Central memory CD4-positive, alpha-beta T cell (primary cell): ENCODE measurements at places on chromosomes 6 and 20.

GRCh38 chr6:31479933-31480535 lies 17.9 kb upstream of the MICB start:
- no peak for DNase-seq

DNA sequence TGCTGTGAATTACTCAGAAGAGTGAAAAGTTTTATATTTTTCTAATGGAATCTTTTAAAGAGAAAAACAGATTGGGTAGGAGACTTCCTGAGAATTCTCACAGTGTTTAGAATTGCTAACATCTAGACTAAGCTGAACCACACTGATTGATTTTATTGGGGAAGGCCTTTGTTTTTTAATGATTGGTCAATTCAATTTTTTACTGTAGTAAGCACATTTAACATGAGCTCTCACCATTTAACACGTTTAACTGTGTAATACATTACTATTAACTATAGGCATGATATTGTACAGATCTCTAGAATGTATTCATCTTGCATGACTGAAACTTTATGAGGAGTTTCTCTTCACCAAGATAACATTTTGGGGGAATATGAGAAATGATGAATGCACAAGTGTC lies 987.3 kb downstream of the PHF3 start:
- no peak for DNase-seq

DNA sequence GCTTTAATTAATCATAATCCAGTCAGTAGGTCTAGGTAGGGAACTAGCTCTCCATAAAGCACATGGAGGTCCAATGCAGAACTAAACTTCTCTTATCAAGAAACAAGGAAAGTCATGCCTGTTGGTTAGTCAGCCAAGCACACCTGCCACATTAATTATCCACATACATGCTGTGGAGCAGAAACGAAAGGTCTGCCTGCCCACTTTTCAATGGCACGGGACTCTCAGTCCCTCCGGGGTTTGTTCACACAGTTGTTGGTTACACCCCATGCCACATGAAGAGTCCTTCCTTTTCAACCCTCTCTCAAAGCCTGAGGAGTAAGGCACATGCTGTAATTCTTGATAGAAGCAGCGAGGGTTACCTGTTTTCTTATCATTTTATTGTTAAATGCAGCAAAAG lies 1096.4 kb upstream of the MAP3K7 start:
- no peak for DNase-seq

DNA sequence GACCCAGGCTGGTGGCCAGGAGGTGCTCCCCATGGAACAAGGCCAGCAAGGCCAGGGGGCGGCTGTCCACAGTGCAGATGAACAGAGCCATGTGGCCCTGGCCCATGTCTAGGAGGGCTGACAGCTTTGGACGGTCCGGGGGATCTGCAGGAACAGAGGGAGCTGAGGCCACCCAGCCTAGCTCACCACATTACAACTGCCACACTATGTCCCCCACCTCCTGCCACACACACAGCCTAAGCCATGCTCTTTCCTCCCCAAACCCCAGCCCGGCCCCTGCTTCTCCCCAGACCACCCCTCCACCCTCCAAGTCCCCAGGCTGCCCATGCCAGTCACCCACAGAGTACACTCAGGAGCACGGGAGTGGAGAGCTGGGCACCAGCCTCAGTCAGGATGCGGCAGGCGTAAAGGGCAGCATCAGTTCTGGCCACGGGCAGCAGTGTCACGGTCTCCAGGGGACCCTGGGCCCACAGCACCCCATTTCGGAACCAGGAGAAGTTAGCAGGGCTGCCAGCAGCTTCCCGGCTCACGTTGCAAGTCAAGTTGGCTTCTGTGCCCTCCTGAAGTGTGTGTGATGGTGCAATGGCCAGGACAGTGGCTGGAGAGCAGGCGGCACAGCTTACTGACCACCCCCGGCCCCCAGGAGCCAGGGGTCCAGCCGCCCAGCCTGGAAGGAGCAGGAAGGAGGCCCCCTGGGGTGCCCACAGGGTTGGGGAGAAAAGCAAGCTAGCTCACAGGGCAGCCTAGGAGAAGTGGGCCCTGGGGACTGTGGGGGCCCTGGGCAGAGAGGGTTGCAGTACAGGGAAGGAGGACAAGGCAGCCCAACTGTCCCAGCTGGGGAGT lies 15.2 kb upstream of the ADAM33 start:
- no peak for DNase-seq

DNA sequence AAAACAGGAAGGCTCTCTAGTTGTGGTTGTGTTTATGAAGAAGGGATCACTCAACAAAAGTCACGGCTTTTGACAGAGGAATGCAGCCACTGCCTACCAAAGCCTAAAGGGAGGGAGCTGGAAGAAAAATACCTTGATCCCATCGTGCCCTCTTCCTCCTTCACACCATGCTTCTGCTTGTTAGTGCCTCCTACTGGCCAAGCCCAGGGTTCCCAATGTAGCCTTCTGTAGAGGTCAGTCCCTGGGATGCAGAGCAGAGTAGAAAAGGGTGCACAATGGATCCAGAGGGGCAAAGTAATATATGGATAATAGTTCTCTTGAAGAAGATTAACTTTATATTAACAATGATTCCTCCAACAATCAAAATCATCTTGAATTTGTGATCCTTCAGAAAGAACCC lies 293.5 kb upstream of the FERMT1 start:
- no peak for DNase-seq

DNA sequence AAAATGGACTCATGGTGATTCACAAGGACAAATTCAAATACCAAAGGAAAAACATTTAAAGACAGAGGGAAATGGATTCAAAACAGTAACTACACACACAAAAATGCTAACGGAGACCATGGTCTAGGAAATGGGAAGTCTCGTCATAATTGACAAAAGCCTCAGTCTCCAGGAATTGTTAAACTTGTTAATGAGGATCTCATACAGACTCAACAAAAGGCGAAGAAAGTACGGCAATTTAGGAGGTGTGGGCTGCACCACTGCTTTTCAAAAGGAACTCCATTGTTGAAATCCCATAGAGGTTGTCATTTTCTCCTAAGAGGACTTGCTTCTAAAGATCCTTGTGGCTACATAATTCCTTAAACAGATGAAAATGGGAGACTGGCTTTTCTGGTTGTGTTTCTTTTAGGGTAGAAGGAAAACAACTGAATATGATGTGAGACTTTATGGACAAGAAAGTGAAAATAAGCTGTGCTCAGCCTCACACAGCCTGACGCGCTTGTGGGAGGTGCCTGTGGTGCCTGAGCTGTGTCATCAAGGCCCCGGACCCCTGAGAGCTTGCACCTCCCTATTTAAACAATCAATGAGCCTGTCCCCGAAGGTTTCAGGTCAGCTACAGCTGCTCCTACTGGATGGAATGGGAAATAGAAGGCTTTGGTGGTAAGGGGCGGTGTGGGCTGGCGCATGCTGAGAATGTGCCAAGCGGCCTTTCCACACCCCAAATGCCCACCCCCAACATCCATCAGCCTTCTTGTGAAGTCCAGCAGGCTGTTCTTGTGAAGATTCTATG lies 2.5 kb upstream of the CLDN20 start:
- no peak for DNase-seq

- no peak for DNase-seq
Observed at GRCh38 chr20:26276554-26277210, 580.0 kb upstream of the ZNF337 start.

GRCh38 chr20:62122654-62123449 lies 577 bp downstream of the LSM14B start:
- DNase-seq, result peak; percentile 31

- DNase-seq, result no peak
Observed at GRCh38 chr6:39361657-39362486, 39.4 kb upstream of the KCNK16 start.

- no peak for DNase-seq
Observed at GRCh38 chr6:104940238-104940892, 16.5 kb upstream of the LIN28B start.

DNA sequence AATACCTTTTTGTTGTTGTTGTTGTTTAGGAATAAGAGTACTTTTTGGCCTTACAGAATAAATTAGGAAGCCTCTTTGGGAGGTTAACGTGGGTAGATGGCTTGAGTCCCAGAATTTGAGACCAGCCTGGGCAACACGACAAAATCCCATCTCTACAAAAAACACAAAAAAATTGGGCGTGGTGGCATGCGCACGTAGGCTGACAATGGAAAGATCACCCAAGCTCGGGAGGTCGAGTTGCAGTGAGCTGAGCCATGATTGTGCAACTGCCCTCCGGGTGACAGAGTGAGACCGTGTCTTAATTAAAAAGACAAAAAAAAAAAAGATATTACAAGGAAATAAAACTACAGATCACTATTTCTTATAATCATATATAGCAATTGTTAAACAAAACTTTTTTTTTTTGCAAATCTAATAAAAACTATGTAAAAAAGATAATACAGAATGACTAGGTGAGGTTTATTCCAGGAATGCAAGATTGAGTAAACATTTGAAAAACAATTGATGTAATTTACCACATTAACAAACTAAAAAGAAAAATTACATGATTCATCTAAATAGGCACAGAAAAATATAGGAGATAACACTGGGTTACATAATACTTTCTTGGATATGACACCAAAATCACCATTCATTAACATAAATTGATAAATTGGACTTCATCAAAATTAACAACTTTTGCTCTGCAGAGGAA lies 43.6 kb upstream of the ASCC3 start:
- DNase-seq, result no peak

GRCh38 chr6:159832946-159833345 lies 32.9 kb downstream of the PNLDC1 start:
- DNase-seq, result no peak

DNA sequence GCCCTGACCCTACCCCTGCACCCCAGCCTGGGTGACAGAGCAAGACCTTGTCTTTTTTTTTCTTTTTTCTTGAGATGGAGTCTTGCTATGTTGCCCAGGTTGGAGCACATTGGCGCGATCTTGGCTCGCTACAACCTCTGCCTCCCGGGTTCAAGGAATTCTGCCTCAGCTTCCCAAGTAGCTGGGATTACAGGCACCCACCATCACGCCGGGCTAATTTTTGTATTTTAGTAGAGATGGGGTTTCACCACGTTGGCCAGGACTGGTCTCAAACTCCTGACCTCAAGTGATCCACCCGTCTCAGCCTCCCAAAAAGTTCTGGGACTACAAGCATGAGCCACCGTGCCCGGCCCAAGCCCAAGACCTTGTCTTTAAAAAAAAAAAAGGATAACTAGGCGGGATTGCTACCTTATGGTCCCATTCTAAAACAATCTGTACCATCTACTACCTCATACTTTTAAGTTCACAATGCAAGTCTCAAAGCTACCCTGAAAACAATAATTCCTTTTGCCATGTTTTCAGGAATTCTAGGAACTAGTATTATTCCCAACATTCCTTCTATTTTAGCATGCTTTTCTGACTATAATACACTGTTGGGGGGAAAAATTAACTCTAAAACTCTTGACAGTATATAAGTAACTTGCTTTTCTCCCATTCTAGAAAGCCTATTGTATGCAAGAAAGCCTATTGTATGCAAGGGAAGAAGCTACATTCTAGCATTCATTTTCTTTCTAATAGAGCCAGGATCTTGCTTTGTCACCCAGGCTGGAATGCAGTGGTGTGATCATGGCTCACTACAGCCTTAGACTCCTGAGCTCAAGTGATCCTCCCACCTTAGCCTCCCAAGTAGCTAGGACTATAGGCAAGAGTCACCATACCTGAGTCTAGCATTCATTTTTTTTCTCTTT lies 6.6 kb downstream of the TUBB start:
- DNase-seq, result no peak

GRCh38 chr20:51749674-51750036 lies 18.5 kb downstream of the ATP9A start:
- no peak for DNase-seq

DNA sequence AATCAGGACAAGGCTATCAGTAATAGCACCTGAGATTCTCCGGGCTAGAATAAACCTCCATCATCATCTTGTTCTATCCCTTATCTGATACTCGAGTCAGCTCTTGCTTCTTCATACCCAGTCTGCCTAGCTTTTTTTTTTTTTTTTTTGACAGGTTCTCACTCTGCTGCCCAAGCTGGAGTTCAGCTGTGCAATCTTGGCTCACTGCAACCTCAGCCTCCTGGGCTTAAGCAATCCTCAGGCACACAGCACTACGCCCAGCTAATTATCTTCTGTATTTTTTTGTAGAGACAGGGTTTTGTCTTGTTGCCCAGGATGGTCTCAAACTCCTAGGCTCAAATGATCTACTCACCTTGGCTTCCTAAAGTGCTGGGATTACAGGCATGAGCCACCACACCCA lies 19.5 kb downstream of the SRSF6 start:
- DNase-seq, result no peak
